ENCODE measurements at places on chromosomes 4 and X.
A peak's percentile ranks its signal among the peaks of the same experiment; 100 is the strongest.

GRCh38 chr4:172683021-172683420 lies 485.6 kb upstream of the GALNT7 start:
- DNase-seq: no peak

- DNase-seq: no peak
These were observed 171.2 kb upstream of the NWD2 start for GRCh38 chr4:37073226-37073840.

- DNase-seq: no peak
These were observed 22.8 kb downstream of the RAB28 start for GRCh38 chr4:13461191-13461905.

DNA sequence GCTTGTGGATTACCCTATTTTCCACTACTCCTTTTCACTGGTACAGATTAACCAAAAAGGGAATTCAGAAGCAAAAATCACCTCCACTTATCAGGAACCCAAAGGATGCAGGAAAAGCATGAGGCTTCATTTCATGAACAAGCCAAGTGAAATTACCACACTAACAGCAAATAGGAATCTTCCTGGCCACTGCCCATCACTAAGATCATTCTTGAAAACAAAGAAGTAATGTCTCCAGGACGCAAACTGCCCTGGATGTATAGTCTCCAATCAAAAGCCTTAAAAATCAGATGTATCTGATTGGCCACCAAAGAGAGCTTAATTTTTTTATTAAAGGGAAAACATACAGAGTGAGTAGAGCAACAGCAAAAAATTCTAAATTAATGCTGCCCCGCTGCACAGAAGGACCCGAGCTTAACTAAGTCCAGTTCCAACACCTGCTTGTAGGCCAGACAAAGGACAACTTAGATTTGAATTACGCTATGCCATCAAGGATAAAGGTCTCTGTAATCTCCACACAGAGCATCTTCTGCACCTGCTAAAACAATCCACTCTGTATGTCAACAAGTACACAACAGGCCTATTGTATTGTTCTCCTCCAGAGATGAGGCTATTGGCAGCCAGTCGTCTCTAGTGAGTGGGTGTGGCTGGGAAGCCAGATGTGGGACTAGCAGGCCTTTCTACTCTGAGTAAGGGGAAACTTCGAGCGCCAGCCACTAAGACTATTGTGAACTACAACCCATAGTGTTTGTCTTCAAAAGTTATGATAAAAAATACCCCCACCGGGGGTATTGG lies 12.4 kb downstream of the ZDHHC9 start:
- no peak for DNase-seq

DNA sequence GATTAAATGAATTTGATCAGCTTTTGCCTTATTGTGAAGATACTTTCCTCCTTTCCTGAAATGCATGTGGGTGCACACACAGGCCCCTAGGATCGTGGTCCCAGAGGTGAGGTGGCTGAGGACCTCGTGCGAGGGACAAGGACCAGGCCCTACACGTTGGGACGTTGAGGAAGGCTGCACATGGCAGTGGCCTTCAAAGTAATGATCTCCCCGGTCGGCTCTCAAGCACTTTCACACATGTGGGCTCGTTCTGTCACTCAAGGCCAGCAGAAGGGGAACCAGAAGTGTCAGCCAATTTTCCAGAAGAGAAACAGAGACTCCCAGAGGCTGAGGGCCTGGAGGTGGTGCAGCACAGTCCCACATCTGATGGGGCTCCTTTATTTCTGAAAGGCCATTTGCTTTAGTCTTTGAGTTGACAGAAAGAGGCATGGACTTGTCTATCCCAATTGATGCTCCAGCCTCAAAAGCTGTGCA lies 196.8 kb downstream of the AFAP1 start:
- no peak for DNase-seq

DNA sequence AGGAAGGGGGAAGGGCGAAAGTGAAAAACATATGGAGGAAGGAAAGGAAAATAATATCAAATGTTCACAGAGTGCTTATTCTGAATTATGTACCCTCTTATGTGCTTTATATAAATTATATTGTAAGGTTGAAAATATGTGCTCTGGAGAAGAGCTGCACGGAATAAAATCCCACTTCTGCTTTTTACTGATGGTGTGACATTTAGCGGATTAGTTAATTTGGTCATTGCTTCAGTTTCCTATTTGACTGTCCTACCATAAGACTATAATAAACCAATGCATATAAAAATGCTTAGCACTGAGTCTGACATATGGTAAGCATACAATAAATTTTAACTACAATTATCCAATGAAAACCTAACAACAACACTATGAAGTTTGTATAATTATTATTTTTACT lies 86.2 kb downstream of the NPFFR2 start:
- no peak for DNase-seq

- DNase-seq: no peak
These were observed 709.8 kb upstream of the HS3ST1 start for GRCh38 chr4:12138488-12138887.

- DNase-seq: no peak
These were observed 151.6 kb upstream of the ZC4H2 start for GRCh38 chrX:65127842-65128241.

DNA sequence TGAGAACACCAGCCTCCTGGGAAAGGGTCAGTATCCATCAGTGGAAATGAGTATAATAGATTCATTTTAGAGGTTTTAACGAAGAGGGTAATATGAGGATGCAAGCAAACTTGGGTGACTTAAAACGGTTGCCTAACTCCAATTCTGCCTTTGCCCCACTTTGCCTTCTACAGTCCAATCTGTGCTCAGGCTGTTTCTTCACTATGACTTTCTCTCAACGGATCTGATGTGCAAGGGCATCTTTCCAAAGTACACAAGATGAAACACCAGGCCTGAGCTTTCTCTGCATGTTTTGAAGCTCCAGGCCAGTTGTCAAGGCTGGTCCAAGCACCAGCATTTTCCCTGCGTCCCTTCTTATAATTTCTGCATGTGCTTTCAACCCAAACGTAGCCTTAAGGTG lies 68.0 kb upstream of the TMEM164 start:
- no peak for DNase-seq

GRCh38 chr4:182150645-182151044 lies 92.6 kb upstream of the TENM3 start:
- DNase-seq: no peak

DNA sequence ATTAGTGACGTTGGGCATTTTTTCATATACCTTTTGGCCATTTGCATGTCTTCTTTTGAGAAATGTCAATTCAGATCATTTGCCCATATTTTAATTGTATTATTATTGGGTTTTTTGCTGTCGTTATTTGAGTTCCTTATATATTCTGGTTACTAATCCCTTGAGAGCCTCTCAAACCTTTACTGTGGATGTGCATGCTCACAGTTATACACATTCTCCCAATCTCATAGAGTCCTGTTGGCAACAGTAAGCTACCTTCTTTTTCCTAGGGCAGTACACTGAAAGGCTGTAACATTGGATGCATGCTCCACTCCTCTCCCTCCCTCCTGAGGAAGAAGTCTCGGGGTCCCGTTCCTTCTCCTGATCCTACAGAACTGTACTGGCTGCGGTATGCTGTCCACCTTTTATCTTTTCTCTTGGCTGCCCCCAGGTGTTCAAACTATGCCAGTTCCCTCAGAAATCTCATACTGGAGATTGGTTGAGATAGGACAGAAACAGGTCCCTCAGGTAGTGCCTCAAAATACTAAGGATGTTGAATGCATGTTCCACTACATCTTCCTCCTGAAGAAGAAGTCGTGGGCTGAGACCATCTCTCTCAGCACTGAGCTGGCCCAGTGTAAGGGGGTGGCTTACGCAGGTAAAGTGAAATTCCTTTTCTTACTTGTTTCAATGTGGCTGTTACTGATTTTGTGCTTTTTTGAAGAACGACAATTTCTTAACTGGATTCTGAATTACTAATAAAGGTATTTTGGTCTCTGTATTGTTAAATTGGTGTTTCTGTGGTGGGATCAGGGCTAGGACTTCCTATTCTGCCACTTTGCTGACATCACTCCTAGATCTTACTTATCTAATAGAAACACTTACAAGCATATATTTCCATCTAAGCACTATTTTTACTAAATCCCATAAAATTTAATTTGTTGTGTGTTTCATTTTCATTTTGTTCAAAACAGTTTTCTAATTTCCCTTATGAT lies 145.4 kb upstream of the HUWE1 start:
- peak; percentile 9 for DNase-seq

DNA sequence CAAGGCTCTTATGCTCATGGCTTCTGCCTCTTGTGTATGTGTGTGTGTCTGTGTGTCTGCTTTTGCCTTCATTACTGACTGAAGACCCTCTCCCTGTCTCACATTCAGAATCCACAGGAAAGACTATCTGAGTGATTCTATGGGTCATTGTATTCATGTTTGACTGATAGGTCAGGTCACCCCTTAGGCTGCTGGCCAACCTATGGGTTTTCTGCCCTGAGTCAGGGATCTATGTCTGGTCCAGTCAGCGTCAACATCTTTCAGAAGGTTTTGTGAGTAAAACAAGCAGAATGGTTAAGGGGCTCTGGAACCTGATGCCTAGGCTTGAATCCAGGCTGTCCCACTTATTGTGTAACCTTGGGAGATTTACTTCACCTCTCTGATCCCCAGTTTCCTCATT lies 30.5 kb downstream of the NHSL2 start:
- no peak for DNase-seq

DNA sequence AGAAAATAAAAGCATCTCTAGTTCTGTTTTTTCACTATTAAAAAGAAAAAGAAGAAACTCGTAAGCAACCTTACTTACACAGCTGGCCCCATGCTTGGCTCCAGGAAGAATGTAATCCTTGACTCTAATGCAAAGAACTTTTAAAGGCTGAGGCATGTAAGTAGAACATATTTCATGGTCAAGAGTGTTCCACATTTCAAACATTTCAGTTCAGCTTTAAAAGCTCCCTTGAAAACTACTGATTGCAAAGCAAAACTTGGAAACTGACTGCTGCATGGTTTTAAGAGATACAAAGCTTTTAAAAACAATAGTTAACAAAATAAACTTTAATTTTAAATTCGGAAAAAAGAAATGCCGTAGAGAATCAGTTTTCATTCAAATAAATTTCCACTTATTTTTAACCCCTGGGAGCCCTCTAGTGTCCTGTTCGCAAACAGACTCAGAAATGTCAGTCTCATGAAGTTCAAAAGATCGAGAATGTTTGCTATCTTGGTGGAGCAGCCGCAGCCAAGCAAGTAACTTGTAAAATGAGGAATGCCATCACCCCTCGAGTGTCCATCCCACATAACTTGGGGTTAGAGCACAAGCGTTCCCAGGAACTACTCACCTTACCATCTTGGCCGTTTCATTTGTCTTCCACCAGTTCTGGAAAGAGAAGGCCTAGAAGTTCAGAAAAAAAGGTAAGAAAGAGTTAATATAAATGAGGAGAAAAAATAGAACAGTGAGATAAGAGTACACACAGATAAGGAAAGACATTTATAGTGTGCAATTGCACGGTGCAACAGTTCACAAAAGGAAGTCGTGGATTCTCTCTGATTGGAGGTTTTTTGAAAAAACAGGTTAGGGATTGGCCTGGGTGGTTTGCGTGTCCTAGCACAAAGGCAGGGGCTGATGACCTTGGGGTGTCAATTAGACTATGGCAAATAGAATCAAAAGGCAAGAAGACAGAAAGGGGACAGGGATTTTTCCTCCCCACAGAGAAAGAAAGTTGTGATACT lies at the start of gene GASK1B:
Gene GASK1B, minus strand, starts transcription at position 765 of the 998 bp plus-strand sequence. CDS start 1,650 bp downstream, outside the sequence.
- peak; percentile 88 for DNase-seq

GRCh38 chrX:23616361-23616760 lies 50.9 kb upstream of the PRDX4 start:
- no peak for DNase-seq

DNA sequence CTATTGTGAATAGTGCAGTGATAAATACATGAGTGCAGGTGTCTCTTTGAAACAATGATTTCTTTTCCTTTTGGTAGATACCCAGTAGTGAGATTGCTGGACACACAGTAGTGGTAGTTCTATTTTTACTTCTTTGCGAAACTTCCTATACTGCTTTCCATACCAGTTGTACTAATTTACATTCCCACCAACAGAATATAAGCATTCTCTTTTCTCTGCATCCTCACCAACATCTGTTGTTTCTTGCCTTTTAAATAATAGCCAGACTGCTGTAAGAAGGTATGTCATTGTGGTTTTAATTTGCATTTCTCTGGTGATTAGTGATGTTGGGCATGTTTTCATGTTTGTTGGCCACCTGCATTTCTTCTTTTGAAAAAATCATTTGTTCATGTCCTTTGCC lies 105.9 kb downstream of the COL4A6 start:
- DNase-seq: no peak

DNA sequence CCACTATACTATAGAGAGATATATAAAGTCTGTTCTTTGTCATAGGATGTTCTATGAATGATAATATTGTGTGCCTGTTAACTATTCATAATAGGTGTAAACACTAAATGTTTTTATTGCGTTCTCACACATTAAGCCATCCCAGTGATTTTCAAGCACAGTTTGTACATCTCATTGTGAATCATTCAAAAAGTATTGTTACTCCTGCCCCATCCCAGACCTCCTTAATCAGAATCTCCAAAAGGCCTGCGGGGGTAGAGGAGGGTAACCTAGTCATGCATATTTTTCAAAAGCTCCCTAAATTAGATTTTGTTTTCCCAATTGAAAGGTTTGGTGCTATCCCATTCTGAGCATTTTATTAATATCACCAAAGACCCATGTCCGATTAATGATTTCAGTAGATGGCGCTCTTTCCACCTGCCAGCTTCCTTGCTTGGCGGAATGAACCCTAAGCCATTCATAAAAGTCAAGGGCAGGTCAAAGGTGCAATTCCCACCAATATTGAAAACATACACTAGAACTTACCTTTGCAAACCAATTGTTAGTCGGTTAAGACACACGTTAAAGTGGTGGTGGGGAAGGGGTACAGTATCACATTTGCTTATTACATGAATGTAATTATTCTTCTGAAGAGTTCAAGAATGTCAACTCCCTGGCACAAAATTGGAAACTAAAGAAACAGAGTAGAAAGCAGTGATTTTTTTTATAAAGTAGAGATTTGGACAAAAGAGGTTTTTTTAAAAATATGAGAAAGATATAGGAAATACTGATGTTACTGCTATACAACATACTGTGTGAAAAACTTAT lies 5.8 kb upstream of the TET2 start:
- DNase-seq: peak; percentile 26

DNA sequence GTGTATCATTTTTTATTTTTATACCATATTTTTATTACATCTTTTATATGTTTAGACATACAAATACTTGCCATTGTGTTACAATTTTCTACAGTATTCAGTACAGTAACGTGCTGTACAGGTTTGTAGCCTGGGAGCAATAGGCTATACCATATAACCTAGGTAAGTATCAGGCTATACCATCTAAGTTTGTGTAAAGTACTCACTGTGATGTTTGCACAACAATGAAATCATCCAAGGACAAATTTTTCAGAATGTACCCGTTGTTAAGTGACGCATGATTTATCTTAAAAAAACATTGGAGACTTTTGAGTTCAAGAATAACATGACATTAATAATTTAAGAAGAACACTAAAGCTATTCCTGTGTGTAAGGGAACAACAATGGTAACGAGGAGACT lies 96.0 kb upstream of the LEF1 start:
- no peak for DNase-seq

GRCh38 chr4:98262431-98262830 lies 1.2 kb downstream of the RAP1GDS1 start:
- peak; percentile 16 for DNase-seq

- DNase-seq: peak; percentile 24
These were observed 213.1 kb upstream of the MID1 start for GRCh38 chrX:10833299-10834169.

Data from umbilical cord (tissue), 2 donors.